Stimulated activated CD8-positive, alpha-beta memory T cell treated with anti-CD3 and anti-CD28 coated beads, Interleukin-7, amount 100 ng/mL, for 1 hour (primary cell): ENCODE measurements at places on chromosomes 11 and 22.

DNA sequence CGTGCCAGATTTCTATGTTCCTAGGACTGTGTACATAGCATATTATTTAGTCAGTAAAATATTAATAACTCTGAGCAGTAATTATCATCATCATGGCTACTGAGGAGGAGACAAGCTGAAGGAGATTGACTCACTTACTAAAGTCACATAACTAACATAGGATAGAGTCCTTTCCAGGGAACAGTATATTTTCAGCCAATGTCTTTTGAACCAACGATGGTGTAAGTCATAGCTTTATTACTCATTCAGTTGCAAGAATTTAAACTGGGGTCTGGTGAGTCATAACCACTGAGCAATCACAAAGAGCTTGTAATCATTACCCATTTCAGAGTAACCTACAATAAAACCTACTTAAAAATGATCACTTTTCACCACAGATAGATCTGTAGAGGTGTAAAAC lies 1564.8 kb upstream of the TENM4 start:
- no peak for DNase-seq

DNA sequence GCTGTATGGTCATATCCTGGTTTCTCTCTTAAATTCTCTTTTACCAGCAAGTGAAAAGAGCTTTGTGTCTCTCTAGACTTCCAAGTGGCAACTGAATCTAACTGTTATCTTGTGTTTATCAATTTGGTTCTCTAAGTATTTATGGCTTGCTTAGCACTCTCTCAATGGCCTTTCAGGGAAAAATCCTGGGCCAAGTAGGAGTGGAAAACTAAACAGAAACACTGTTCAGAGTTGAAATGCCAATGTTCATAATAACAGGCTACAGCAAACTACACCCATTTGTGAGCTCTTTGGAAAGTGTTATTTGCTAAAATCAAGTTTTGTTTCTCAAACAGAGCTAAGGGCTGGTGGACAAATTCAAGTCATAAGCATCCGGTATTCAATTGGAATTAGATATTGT lies 10.1 kb downstream of the MMP12 start:
- no peak for DNase-seq

DNA sequence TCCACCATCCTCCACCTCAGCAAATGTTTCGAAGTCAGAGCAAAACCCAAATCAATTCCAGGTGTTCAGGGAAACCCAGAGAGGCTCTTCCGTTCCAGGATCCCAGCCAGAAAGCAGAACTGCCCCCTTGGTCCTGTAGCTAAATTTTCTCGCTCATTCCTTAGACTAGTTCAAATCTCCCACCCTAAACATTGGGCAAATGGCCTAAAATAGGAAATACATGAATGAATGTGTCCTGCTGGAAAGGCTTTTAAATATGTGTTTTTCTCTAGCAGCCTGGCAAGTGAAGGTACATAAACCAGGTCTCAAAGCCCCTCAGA lies 89.6 kb downstream of the ETS1 start:
- no peak for DNase-seq

GRCh38 chr22:24011735-24012068 lies 598 bp downstream of the CABIN1 start:
- no peak for DNase-seq

GRCh38 chr11:39021539-39021938 lies 2423.5 kb upstream of the RAG2 start:
- DNase-seq, result no peak

GRCh38 chr22:25388866-25389540 lies 169.6 kb downstream of the CRYBB2 start:
- DNase-seq, result no peak

- no peak for DNase-seq
Measured at GRCh38 chr22:44109416-44109815, 71.3 kb upstream of the PARVG start.
